ENCODE measurements at places on chromosomes 3 and 15. TPM values are rescaled to one million over a fixed set of nuclear protein-coding genes. Genes with fewer than 3 reads are reported as not detected.

DNA sequence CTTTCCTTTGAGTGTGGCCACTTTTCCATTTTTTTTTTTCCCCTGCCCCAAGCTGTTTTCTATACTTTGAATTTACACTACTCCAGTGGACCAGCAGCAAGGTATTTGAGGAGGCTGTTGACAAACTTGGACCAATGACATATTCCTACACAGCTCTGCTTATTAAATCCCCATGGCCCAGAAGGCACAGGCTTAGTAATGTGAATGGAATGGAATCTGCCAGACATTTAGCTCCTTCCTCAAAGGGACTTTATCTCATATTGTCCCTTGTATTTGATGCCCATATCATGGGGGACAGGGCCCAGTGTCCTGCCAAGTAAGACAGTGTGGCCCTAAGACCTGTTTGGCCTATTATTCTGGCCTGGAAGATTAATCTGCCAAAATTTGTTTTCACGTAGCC lies 107.5 kb downstream of the CHCHD6 start:
- peak; percentile 26 for DNase-seq

The CCDC12 gene
- 31.2 TPM for total RNA-seq

DNA sequence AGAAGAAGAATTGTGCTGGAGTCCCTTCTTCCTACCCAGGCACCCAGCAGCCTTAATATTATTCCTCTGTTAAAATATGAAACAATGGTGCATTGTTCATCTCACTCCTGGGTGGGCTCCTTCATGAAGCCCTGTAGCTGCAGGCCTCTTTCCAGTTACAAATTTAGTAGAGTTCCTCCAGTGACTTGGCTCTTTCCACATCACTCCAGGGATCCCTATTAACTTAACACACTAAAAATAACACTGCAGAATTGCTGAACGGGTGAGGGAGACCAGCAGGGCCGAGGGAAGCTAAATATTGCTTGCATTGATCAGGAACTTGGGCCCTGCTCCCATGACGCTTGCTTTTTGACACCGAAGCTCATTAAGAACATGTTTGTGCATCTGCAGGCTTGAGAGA lies 142.3 kb downstream of the PDCD6IP start:
- DNase-seq: no peak

- DNase-seq: peak; percentile 32
Measured at GRCh38 chr3:170470063-170471016, 51.7 kb downstream of the CLDN11 start.

DNA sequence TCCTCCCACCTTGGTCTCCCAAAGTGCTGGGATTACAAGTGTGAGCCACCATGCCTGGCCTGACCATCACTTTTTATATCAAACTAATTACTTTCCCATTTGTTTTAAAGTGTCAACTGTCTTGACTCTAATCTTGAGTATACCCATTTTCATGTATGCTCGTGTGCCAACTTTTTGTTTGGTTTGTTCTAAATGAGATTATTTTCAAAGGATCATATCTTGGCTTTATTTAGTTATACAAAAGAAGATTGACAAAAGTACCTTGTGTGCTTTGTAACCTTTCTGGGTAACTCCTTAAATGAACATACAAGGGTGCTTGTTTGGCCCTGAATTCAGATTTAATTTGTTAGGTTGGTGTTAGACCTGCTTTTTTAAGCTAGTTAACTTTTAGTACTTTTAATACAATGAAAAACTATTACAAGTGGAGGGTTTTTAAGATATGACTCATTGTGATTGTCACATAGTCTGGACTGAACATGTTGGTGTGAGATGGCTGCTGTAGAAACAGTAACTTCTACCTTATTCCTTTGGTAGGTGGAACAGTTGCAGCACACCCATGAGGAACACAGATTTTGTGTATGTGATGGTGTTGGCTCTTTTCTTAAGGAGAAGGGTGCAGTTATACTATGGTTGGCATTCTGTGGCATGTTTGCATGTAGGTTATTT lies 10.7 kb downstream of the KIF23 start:
- no peak for DNase-seq

The ACKR2 gene
- 0.11 TPM for total RNA-seq

- DNase-seq: no peak
Measured at GRCh38 chr3:55795296-55795695, 308.2 kb upstream of the WNT5A start.

The SERINC4 gene
- not detected for total RNA-seq

DNA sequence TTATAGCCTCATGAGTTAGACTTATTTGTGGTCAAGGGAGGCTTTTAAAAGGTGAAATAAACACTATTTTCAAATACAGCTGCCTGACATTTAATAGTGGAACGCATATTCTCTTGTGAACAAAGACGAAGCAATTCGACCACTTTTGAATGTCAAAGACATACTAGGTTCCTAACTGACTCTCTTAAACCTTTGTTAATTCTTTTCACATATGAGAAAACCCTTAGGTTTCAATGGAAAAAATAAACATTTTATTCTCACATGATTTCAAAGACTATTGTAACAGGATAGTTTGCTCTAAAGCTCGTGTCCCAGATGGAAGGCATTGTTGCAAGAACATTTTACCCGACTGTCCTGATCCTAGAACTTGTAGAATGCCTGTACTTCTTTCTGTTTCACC lies 74.8 kb upstream of the BOC start:
- no peak for DNase-seq

DNA sequence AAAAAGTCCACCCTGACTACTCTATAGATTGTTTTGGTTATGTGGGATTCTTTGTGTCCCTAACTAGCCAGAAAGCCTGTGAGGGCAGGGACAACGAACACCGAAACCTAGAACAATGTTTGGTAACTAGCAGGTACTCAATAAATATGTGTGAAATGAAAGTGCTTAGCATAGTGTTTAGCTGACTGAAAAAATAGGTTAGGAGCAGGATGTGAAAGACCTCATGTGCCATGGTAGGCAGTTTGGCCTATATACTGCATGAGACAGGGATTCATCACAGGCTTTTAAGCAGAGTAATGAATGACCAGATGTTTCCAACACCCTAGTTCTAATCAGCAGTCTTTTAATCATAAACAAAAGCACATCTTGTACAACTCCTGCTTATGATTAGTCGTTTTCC lies 64.2 kb downstream of the MYO5A start:
- no peak for DNase-seq

The LIPH gene
- not detected for total RNA-seq

GRCh38 chr3:43473737-43474136 lies 148.1 kb downstream of the ANO10 start:
- DNase-seq: no peak

The RARB gene
- not detected for total RNA-seq

DNA sequence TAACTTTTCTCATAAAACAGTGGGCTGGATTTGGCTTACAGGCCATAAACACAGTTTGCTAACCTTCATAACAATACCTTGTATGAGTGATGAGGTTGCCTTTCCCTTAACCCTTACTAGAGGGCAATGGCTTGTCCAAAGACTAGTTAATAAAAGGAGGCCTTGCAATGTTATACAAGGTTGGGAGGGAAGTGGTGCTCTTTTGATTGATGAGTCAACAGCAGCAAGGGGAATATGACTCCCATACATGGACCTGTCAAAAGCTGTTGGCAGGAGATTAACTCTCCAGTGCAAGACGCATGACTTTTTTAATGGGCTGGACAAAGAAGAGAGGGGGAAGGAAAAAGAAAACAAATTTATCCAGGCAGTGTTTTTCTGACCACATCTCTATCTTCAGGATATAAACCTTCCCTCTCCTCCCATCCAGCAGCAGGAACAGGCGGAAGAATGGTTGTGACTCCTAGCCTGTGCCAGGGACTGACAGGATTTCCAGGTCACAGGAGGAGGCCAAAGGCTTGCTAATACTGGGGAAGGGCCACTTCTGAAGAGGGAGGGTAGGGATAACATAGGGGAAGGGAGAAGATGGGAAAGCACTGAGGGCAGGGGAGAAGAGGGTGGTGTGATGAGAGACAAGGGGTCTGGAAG lies 35.2 kb upstream of the ARL14 start:
- DNase-seq: no peak

The RAD51 gene
- total RNA-seq: 14.0 TPM

DNA sequence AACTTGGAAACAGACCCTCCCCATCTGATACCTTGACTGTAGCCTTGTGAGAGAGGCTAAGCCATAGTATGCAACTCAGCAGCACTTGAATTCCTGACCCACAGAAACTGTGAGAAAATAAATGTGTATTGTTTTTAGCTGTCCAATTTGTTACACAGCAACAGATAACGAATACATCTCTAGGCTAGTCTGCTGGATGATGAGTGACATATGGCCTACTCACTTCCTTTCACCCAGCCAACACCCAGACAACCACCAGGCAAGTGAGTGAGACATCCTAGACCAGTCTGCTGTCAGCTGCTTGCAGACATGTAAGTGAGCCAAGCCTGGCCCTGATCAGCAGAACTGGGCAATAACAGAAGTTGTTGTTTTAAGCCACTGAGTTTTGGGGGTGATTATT lies 19.2 kb upstream of the SMAD6 start:
- DNase-seq: peak; percentile 44
